ENCODE measurements at places on chromosomes 2 and 18.

DNA sequence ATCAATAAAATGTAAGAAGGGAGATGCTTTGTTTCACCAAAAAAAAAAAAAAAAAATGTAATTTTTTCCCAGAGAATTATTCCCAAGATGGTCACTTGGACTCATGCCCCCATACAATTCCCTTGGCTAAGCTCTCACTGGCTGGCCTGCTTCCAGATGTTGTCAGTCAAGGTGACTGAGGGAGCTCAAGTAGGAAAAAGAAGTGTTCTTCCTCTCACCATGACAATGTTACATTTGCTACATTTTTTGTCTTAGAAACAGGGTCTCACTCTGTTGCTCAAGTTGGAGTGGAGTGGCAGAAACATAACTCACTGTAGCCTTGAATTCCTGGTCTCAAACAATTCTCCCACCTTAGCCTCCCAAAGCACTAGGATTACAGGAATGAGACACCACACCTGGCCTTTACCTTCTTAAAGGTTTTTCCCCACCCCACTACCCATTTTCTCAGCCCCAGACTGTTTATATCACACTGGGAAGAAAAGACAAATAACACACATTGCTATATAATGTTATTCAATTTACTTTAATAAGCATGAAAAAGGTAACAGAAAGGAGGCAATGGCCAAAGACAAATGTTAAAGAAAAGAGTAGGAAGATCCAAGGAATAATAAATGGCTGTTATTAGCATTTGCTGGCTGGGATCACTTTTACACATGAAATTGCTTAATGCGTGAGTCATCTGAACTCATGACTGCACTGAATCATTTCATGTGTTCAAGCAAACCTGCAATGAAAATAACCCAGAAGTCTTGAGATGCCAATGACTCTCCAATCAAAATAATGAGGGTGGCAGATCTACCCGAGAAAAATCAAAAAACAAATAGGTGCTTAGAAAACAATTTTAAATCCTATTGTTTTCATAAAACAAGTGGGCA lies 45.2 kb downstream of the ACVR1 start:
- DNase-seq, result no peak

- no peak for DNase-seq
Measured at GRCh38 chr2:90207454-90208058, 1516.1 kb downstream of the RPIA start.

DNA sequence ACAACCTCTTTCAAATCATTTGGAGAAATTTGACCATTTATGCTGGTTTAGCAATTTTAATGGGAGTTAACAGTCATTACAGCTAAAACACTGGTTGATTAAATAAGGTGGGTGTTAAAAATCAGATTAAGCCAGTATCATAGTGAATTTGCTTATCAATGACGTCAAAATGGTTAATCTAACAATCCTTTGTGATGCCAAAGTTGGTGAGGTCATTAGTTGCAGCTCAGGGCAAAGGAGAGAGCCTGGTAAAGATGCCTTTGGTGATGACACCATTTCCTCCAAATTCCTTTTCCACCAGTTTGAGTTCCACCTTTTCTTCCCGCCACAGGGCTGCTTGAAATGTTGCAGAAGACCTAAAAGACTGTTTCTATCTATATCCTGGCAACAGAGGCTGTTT lies 757.1 kb upstream of the PIK3C3 start:
- no peak for DNase-seq

GRCh38 chr18:5893956-5894610 lies 1.2 kb downstream of the TMEM200C start:
- no peak for DNase-seq

- DNase-seq, result no peak
Measured at GRCh38 chr2:71832388-71832787, 315.3 kb downstream of the CYP26B1 start.

DNA sequence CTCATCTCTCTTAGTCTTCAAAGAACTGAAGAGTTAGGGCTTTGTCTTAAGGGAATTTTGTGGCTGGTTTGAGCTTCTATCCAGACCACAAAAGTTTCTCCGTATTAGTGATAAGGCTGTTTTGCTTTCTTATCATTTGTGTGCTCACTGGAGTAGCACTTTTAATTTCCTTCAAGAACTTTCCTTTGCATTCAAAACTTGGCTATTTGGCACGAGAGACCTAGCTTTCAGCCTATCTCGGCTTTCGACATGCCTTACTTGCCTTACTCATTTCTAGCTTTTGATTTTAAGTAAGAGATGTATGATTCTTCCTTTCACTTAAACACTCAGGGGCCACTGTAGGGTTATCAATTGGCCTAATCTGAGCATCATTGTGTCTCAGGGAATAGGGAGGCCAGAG lies 29.9 kb downstream of the HDHD2 start:
- DNase-seq, result no peak

GRCh38 chr18:45122506-45122905 lies 441.8 kb downstream of the SETBP1 start:
- no peak for DNase-seq

DNA sequence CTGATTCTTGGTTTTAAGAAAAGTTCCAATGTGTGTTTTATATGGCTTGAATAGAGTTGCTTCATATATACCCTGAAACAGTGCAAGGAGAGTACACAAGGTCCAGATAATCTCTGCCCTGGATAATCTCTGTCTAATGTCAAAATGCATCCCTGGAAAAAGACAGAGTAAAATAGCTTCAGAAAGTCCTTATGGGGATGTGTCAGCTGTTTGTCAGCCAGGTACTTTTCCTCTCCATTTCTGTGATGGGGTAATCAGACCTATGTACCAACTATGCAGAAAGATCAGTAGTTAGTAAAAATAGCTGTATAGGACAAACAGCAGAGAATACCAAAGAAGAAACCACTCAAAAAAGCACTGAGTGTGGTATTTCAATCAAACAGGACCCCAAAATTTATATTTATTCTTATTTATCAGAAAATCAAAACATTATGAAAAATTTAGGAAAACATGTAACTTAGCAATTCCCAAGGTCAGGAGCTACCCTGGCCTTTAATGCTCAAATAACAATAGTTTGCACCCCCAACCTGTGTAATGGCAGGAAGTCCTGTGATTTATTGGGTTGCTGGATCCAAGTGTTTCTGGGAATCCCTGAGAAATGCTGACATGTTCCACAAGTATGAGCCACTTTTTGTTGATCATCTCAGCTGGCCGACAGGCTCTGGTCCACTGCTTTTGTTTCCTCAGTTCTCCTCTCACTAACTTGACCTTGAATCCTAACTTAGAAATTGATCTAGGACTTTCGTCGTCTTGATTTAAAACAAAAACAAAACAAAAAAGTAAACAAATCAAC lies 69.6 kb downstream of the MDH1 start:
- no peak for DNase-seq

DNA sequence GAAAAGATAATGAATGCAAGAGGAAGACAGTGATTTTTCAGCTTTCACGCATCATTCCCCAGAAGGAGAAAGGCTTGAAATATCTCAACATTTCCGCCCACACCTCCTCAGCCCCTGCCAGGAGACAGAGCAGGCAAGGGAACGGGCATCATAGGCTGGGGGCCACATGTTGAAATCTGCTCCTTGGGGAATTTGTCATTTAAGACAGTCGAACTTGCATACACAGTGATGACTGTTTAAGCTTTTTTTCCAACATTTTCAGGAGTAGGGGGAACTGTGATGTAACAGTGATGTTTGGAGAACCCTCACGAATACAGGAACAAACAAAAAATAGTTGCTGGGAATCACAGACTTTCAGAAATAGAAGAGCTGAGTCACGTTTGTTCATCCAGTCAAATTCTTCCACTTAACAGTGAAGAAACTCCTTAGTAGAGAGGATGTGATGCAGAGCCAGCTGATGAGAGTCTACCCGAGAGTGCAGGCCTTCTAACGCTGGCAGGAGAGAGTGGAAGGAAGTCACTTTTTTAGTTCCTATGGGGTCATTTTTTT lies 266.8 kb downstream of the ALPK2 start:
- DNase-seq, result no peak

GRCh38 chr18:48394176-48394575 lies 15.0 kb downstream of the ZBTB7C start:
- no peak for DNase-seq

GRCh38 chr2:197273485-197273884 lies 37.1 kb downstream of the ANKRD44 start:
- peak; percentile 10 for DNase-seq

DNA sequence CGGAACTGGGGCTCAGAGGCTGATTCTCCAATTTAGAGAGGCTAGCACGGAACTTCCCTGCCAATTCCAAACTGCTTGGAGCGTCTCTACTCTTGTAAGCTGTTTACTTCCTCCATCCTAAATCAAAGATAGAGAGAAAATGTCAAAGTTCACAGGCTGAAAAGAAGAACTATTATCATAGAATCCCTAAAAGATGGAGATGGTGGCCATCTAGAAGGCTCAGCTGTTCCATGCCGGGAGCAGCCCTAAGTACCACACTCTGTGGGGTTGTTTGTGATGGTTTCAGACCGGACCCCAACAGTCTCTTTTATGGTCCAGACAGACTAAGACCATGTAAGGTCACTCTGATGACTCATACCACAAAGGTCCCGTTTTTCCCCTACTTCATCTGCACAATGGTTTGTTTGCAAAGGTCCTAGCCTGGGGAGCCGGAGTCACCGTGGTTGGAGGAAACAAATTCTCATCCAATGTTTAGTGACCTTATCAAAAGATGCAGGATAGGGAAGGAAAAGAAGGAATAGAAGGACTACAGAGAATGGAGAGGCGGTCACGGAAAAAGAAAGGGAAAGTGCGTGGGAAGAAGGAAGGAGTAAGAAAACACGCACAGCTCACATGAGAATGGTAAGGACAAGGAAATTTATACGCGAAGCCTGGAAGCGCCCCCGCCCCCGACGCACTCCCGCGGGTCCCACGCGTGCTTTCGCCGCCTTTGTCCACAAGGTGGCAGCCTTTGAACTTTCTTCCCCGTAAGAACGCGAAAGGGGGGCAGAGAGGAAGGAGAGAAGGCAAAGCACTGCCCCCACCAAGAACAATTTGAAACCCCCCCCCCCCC lies 453 bp upstream of the ANTXR1 start:
- peak; percentile 60 for DNase-seq

DNA sequence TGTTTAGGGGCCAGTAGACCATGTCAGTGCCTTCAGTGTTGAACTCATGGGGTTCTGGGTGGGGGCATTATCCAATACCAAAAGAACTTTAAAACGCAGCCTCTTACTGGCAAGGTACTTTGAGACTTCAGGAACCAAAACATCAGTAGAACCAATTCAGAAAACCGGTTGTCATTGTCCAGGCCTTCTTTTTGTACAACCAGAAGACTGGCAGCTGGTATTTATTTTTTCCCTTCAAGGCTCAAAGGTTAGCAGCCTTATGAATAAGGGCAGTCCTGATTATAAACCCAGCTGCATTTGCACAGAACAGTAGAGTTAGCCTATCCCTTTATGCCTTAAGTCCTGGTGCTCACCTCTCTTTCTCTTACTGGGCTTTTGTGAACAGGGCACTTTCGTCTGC lies 113.8 kb upstream of the EML6 start:
- no peak for DNase-seq

- no peak for DNase-seq
Measured at GRCh38 chr18:24136967-24137373, 1.9 kb upstream of the CABYR start.

DNA sequence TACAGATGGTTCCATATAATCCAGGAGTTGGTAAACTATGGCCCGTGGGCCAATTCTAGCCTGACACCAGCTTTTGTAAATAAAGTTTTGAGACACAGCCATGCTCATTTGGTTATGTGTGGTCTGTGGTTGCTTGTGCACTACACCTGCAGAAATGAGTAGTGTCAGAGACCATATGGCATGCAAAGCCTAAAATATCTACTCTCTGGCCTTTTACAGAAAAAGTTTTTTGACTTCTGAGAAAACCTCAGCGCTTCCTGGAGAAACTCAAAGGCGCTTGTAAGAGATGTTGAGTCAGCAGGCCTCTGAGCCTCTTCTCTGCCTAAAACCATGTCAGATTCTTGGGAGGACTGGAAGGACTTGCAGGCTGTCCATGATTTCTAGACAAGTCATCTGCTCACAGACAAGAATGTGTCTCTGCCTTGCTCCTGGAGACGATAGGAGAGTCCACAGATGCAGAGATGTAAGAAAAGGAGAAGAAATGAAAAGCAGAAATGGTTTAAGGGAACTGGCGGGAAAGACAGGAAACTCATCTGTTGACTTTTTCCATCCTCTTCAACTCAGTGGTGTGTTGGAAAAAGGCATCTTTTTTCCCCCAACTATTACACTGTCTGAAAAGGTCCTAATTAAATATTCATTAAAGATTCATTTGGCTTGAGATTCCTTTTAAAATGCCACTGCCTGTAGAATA lies 5.2 kb downstream of the TTC39C start:
- no peak for DNase-seq

DNA sequence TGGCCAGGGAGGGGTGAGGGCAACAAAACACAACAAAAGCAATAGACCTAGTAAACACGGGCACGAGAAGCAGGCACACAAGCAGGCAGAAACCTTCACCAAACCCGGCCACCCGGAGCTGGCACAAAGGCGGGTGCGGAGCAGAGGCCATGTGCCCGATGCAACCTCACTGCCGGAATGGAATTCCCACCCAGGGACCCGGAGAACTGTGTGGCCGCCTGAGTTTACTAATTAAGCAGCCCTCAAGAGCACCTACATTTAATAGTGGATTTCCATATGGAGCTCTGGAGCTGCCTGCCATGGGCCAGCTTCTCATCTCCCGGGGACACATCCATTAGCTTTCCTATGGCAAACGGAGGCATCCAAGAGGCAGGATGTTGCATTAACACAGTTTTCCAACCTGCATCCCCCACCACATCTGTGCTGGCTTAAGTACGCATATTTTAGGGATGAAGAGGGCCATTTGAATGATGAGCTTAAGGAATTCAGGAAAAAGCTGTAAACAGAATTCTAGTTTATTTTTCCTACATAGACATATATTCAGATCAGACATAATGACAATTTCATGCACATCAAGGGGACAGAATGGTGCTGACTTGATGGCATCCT lies 104.5 kb upstream of the SMIM21 start:
- no peak for DNase-seq

DNA sequence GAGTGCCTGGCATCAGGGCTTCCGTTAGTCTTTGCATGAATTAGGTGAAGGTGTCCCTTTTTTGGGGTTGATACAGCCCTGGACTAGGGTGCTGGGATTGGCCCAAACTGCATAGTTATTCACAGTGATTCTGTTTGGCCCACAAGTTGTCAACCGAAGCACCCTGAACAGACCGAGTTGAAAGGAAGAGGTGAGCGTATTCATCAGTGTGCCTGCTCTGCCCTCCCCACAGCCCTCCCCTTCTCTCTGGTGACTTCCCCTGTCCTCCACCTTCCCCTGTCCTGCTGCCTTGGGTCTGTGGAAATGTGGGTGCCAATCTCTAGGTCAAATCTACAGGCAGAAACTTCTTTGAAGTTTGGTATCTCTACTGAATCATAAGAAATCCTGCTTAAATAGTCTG lies 330.5 kb downstream of the DYSF start:
- DNase-seq, result no peak

Data from COR-L47 (cell line).